Activated CD4-positive, alpha-beta memory T cell treated with anti-CD3 and anti-CD28 coated beads for 36 hours (primary cell): ENCODE measurements at places on chromosomes 7 and 10. TPM values are rescaled to one million over a fixed set of nuclear protein-coding genes. Genes with fewer than 3 reads are reported as not detected.

DNA sequence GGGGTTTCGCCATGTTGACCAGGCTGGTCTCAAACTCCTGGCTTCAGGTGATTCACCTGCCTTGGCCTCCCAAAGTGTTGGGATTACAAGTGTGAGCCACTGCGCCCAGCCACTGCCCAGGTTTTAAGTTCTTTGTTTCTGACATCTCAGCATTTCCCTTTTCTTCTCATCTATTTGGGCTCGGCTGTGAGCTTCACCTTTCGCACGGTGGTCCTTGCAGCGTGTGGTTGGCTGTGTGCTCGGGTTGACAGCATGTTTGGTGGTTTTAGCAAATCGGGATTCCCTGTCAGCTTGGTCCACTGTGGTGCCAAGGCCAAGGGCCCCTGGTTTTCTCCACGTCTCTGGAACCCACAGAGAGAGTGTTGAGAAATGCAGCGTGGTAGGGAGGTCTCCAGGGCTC lies 138.8 kb downstream of the DNAJB6 start:
- peaks cover 20% of the 10 kb centered on the region for H3K36me3 ChIP-seq
- no peak for DNase-seq
- H3K4me3 ChIP-seq: no peak overlapping the region
- H3K27me3 ChIP-seq: no peaks in the 10 kb centered on the region
- H3K4me1 ChIP-seq: peaks cover 43% of the 10 kb centered on the region

- DNase-seq: no peak
- no peaks in the 10 kb centered on the region for H3K27me3 ChIP-seq
- no peaks in the 10 kb centered on the region for H3K36me3 ChIP-seq
- H3K4me1 ChIP-seq: peaks cover 21% of the 10 kb centered on the region
- H3K27ac ChIP-seq: no peak overlapping the region
These were observed 25.6 kb downstream of the CDNF start for GRCh38 chr10:14812271-14812670.

DNA sequence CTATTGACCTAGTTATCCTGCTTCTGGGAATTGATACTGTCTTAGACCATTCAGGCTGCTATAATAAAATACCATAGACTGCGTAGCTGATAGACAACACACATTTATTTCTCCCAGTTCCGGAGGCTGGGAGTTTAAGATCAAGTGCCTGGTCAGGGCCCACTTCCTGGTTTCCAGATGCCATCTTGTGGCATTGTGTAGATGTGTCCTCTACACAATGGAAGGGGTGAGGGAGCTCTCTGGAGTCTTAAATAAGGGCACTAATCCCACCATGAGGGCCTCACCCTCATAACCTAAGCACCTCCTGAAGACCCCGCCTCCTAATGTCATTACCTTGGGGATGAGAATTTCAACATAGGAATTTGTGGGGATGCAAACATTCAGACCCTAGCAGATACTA lies 62.4 kb downstream of the SLC35B4 start:
- DNase-seq: no peak
- no peaks in the 10 kb centered on the region for H3K27me3 ChIP-seq
- no peaks in the 10 kb centered on the region for H3K36me3 ChIP-seq

CUBN gene
- total RNA-seq: 0.31 TPM
